ENCODE measurements at places on chromosomes 7 and 10.

GRCh38 chr10:93917064-93917391 lies 23.2 kb downstream of the SLC35G1 start:
- no peak for DNase-seq

GRCh38 chr7:149680331-149681025 lies 92.9 kb downstream of the ZNF467 start:
- no peak for DNase-seq

DNA sequence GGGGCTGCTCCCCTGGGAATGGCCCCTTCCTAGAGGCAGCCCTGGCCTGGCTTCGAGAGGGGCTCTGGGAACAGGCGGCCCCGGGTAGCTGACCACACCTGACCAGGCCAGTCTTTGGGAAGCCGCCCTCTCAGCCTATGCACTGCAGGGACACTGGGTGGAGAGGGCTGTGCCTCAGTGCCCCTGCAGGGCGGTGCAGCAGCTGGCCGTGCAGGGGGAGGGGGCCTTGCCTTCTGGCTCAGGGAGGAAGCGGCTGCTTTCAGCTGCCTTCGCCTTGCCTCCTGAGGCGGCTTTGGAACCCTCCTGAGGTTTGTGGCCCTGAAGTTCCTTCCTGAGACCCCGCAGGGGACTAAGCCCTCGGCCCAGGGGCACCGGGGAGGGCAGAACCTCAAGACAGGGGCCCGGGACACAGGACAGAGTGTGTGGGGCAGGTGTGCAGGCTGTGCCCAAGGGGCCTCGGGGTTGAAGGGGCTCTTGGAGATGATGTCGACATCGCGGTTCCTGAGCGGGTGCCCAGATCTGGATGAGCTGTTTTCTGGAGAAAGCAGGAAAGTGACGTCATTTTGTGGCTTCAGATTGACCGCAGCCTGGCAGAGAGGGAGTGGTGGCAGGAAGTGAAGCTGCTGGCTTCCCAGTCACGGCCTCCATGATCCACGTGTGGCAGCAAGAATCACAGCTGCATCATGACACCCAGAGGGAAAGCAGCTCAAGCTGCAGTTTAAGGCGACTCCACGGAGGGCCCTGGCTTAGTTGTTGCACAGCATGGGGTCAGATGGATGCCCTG lies 17.7 kb downstream of the ADAM8 start:
- DNase-seq, result peak; percentile 89

- no peak for DNase-seq
Observed at GRCh38 chr7:96591900-96592676, 117.6 kb downstream of the SEM1 start.

- DNase-seq, result no peak
Observed at GRCh38 chr7:120171406-120171805, 101.6 kb upstream of the KCND2 start.

- DNase-seq, result no peak
Observed at GRCh38 chr10:114631090-114631665, 26.9 kb downstream of the ABLIM1 start.

DNA sequence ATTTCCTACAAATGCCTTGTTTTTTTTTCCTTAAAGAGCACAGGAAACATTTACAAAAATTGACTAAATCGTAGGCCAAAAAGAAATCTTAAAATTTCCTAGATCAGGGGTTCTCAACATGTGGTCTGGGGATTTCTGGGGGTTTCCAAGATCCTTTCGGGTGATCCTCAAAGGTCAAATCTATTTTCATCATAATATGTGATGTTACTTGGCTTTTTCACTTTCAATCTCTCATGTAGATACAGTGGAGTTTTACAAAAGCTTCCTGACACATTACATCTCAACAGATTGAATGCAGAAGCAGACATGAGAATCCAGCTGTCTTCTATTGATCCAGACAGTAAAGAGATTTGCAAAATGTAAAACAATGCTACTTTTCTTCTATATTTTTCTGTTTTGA lies 497.3 kb downstream of the INHBA start:
- DNase-seq, result no peak

DNA sequence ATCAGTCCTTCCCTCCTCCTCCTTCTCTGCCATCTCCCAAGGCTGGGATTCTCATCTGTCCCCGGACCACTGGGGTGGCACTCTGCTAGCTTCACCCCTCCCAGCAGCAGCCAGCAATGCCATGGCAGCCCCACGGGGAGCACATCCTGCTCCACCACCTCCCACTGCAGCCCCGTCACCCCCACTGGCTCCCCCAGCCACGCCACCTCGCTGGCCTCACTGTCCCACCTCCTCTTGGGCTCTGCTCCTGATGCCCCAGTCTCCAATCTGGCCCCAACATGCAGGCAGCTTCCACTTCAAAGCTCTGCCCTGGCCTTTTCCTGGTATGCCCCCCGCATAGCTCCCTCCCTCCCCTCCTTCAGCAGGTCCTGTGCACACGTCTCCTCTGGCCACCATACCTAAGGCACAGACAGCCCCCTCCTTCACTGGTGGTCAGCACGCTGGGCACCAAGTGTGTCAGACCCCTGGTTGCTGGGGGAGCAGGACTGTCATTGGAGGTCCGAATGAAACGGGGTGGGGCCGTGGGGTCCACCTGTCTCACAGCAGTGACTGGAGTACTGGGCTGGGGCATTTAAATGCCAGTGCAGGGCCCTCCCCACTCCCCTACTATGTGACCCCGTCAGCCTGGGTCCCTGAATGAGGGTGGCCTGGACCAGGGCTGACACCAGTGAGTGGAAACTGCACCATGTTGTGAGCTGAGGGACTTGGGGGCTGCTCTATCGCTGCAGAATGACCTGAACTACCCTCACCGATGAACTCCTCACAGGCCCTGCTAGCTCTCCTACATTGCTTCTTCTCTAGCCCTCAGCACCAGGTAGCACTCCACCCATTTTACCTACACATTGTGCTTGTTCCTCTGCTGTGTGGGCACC lies 38.7 kb downstream of the RASGEF1A start:
- DNase-seq, result no peak

GRCh38 chr7:74480861-74481417 lies 27.2 kb downstream of the GTF2IRD1 start:
- peak; percentile 70 for DNase-seq

DNA sequence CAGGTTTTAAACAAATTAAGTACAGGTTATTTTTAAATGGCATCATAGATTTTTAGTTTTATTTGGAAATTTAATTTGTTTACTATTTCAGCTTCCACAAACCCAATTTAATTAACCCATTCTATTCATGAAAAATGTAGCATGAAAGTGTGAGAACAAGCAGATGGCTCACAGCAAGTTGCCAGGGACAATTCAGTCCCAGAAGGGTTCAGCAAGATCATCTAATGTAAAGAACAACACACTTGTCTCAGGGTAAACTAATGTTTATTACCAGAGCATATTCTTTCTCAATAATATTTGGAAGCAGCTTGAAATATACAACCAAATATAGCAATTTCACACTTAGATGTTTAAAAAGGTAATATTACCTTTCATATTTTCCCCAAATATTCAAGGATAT lies 166.9 kb upstream of the SLC13A1 start:
- DNase-seq, result no peak

DNA sequence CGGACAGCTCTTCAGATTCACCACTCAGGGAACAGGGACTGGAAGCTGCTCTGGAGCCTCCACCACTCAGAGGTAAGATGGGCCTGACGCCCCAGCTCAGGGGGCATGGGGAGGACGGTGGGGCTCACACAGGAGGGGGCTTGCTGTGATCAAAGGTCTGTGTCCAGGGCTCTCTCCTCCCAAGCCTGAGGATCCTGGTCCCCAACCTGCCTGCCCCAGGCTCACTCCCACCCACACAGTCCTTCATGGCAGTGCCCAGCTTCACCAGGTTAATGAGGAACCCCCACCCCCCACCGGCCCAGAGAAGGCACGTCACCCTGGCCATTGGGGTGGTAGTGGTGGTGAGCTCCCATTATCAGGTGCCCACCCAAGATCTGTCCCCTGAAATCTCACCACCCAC lies 926.7 kb upstream of the ZNF722 start:
- DNase-seq, result no peak

DNA sequence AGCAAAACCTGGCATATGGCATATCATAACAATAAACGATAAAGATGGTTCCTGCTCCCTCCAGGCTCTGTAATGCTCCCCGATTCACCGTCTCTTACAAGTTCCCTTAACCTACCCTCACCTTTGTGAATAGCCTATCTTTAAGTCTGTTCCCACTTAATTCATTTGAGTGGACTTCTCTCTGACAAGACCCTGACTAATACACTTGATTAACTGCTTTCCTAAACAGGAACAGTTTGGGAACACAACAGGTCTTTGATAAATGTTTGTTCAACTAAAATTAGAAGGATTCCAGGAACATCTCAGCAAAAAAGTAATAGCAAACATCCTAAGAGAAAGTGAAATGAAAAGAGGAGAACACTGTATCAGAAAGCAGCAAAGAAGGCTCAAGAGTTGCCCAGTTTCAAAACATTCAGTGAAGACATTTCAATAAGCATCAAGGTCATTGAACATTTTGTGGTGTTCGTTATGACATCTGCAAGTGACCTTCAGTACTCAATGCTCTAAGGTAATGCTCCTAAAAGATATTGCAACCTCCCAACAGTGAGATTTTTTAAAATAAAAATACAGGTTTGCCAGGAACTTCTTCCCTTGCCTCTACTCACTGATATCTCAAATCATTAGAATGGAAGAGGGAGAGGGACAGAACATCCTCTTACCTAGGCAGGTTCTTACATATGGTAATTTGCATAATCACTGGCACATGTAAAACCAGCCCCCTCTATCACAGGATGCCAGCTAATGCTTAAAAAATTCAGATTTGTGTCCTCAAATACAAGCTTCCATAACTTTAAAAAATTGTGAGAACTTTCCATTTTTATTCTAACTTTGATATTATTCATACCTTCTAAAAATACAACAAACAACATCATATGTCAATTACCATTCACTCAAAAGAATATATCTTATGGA lies 11.4 kb upstream of the ARHGAP12 start:
- no peak for DNase-seq

- no peak for DNase-seq
Observed at GRCh38 chr7:37549076-37549931, 100.6 kb upstream of the ELMO1 start.

- no peak for DNase-seq
Observed at GRCh38 chr7:153386556-153386955, 627.0 kb downstream of the ACTR3B start.

DNA sequence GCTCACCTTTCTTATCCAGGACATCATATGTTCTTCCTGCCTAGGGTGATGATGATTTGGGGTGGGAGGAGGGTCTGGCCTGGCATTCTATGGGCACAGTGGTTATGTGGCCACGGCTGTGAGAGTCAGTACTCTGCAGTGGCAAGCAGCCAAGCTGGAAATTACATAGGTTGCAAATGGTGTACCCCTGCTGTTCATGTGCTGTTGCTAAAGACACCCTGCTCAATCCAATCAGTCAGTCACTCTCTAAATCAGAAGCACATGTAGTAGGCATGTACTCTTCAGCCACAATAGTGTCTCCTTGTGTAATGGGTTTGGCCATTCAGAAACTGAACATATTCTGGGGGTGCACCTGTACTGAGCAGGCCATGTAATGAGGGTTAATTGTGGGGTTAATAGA lies 449.1 kb upstream of the ANKRD30A start:
- no peak for DNase-seq

DNA sequence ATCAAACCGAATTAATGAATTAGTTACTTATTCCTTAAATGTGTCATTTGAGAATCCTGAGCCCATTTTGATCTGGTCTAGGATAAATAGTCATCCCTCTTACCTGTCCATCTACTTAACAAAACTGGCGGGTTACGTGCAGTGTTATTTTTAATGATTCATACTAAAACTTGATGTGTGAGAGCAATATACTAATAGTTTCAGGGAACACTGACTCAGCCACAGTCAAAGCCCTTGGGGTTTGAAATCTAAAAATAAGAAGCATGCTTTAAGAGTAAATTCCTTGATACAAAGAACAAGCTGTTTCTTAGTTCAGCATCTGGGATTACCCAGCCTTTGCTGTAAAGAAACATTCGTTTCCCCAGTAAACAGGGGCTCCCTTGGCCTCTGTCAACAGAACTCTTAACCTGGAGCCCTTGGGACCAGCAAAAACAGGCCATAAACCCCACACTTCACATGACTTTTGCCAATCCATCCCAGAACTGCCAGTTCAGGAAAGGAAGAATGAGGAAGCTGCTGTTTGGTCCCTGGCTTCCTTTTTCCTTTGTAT lies 370.6 kb upstream of the IGFBP3 start:
- DNase-seq, result no peak

DNA sequence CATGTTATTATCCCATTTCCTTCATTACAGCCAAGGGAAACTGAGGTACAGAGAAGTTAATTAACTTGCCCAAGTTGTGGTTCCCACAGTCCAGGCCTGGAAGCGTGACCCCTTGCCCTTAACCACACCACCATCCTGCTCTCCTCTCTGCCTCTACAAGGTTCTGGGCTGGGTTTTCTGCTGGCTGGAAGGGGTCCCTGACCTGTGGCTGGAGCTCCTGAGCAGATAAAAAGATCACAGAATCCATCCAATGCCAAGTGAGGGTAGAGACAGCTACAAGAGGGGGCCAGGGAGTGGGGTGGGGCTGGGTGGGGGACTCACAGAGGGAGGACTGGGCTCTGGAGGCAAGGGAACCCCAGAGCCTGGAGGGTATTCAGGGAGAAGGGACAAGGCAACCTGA lies 9.7 kb downstream of the ASB10 start:
- no peak for DNase-seq

DNA sequence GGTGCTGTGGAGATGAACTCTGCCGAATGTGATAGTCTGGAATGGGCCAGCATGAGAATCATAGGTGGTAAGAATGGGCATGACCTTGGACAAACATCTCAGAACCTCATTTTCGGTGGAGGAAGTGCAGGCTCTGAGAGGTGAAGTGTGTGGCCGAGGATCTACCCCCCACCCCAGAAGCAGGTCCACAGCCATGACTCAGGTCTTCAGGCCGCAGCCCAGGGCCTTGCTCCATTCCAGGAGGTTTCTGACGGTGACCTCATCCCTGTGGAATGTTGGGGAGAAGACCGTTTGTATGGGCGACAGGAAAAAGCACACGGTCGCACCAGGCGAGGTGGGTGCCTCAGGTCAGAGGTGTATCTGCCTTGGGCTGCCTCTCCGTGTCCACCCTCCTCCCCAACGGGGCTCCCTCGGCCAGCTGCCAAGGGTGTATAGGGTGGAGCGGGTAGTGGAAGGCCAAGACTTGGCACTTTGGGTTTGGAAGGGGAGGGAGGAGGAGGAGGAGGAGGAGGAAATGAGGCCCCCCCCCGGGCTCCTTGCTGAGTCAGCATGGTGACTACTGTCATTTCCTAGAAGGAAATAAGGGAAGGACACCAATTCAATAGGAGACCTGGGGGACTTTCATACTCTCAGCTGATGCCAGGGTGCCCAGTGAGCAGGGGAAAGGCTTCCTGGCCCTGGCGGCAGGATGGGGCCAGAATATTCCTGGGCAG lies 168.0 kb upstream of the RHEB start:
- peak; percentile 82 for DNase-seq

Data from breast epithelium (tissue), 4 donors.